Myocyte (in vitro differentiated cells): ENCODE measurements at places on chromosomes 13 and 19. TPM values are rescaled to one million over a fixed set of nuclear protein-coding genes. Genes with fewer than 3 reads are reported as not detected.

Gene LGI4
- 0.68 and 1.4 TPM in 2 replicates for total RNA-seq

Gene ZNF443
- total RNA-seq, result 1.9 and 2.3 TPM in 2 replicates

Gene UBE2L5
- total RNA-seq, result not detected in 2 replicates

Gene PCDH8
- not detected in 2 replicates for total RNA-seq

Gene ZNF749
- 3.4 and 5.4 TPM in 2 replicates for total RNA-seq

Gene RAB20
- total RNA-seq, result 0.29 and 0.47 TPM in 2 replicates

Gene MAMSTR
- 8.7 and 16.2 TPM in 2 replicates for total RNA-seq

Gene CYP2F1
- total RNA-seq, result not detected in 2 replicates

Gene LRG1
- 0.05 TPM in 1 of 2 replicates, not detected in the other for total RNA-seq

Gene SLC7A1
- 11.2 and 14.5 TPM in 2 replicates for total RNA-seq

Gene ZNF112
- 8.0 and 14.0 TPM in 2 replicates for total RNA-seq

Gene ZNF808
- total RNA-seq, result 16.8 and 16.9 TPM in 2 replicates

Gene HPN
- not detected in 2 replicates for total RNA-seq

Gene LIM2
- not detected in 2 replicates for total RNA-seq

Gene PGLYRP1
- not detected in 2 replicates for total RNA-seq

Gene ASF1B
- 0.26 and 0.67 TPM in 2 replicates for total RNA-seq

Gene SIAH3
- not detected in 2 replicates for total RNA-seq

Gene GPR12
- total RNA-seq, result not detected in 2 replicates

Gene MVB12A
- 53.3 and 71.6 TPM in 2 replicates for total RNA-seq

Gene WDFY2
- 4.7 and 6.1 TPM in 2 replicates for total RNA-seq

Gene TEX101
- not detected in 2 replicates for total RNA-seq
